ENCODE measurements at places on chromosomes 12 and 14.

GRCh38 chr14:77923131-77923936 lies 123.4 kb downstream of the ADCK1 start:
- no peaks in the 10 kb centered on the region for H3K4me1 ChIP-seq
- DNase-seq, result no peak
- no peak overlapping the region for H3K27ac ChIP-seq
- no peaks in the 10 kb centered on the region for H3K27me3 ChIP-seq
- H3K4me3 ChIP-seq, result no peak overlapping the region
- no peaks in the 10 kb centered on the region for H3K36me3 ChIP-seq

GRCh38 chr12:63387771-63388170 lies 236.8 kb upstream of the AVPR1A start:
- H3K4me1 ChIP-seq, result no peaks in the 10 kb centered on the region
- no peak for DNase-seq
- no peak overlapping the region for H3K4me3 ChIP-seq
- H3K36me3 ChIP-seq, result no peaks in the 10 kb centered on the region

DNA sequence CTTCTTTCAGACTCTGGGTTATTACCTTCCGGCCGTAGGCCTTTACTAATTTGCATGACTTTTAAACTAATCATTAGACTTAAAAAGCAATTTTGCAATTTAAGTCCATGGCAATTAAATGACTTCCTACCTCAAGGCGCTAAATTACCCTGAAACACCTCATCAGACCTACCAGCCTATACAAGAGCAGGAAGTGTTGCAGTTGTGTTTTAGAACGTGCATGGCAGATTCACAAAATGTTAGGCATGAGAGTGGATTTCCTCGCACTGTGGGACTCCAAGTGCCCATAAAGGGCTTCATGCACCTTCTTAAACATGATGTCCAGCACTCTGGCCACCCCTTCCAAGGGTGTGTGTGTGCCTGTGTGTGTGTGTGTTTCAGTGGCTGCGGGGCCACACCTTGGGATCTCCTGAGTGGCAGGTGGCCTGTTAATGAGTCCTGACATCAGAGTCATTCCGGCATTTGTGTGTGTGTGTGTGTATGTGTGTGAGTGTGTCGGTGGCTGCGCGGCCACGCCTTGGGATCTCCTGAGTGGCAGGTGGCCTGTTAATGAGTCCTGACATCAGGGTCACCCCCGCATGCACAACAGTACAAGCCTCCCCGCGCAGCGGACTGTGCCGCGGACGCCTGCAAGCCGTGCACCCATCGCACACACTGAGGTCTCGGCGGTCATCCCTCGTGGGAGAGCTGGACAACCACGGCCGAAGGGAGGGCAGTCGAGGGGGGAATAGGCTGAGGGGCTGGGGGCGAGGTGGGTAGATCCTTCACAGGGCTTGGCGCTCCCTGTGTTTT lies 900 bp downstream of the C2CD5 start:
- peak; percentile 26 for DNase-seq
- H3K27ac ChIP-seq, result peak overlapping the region; percentile 95
- H3K27me3 ChIP-seq, result no peaks in the 10 kb centered on the region
- H3K4me1 ChIP-seq, result peaks cover 23% of the 10 kb centered on the region
- no peaks in the 10 kb centered on the region for H3K36me3 ChIP-seq

DNA sequence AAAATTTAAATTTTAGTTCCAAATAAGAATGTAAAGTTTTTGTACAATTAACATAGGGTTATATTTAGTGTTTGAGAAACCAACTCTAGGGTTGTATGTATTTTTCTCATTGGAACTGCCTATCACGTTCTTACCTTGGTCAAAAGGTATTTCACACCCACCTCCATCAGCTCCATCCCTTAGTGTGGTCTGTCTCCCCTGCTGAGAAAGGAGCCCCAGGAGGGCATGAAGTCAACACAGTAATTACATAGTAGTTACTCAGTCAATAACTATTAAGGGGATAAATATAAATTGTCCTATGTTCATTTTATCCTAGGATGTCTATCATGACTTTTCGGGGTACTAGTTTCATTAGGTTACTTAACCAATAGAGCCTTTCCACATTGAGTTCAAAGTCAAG lies 106.3 kb downstream of the AKAP6 start:
- no peak overlapping the region for H3K4me3 ChIP-seq
- no peaks in the 10 kb centered on the region for H3K36me3 ChIP-seq
- DNase-seq, result no peak
- peak overlapping the region; percentile 58 for H3K27ac ChIP-seq

- peaks cover 9% of the 10 kb centered on the region for H3K36me3 ChIP-seq
- no peaks in the 10 kb centered on the region for H3K4me1 ChIP-seq
- no peaks in the 10 kb centered on the region for H3K27me3 ChIP-seq
- DNase-seq, result no peak
- no peak overlapping the region for H3K27ac ChIP-seq
These were observed 13.4 kb downstream of the CKAP4 start for GRCh38 chr12:106234449-106234848.

GRCh38 chr12:42769455-42769854 lies 179.9 kb upstream of the PRICKLE1 start:
- H3K27me3 ChIP-seq, result no peaks in the 10 kb centered on the region
- H3K27ac ChIP-seq, result no peak overlapping the region
- H3K4me1 ChIP-seq, result no peaks in the 10 kb centered on the region

- DNase-seq, result no peak
- no peaks in the 10 kb centered on the region for H3K4me1 ChIP-seq
- no peaks in the 10 kb centered on the region for H3K27me3 ChIP-seq
- H3K36me3 ChIP-seq, result no peaks in the 10 kb centered on the region
- H3K27ac ChIP-seq, result no peak overlapping the region
These were observed 34.8 kb downstream of the KCNK13 start for GRCh38 chr14:90096566-90096965.

DNA sequence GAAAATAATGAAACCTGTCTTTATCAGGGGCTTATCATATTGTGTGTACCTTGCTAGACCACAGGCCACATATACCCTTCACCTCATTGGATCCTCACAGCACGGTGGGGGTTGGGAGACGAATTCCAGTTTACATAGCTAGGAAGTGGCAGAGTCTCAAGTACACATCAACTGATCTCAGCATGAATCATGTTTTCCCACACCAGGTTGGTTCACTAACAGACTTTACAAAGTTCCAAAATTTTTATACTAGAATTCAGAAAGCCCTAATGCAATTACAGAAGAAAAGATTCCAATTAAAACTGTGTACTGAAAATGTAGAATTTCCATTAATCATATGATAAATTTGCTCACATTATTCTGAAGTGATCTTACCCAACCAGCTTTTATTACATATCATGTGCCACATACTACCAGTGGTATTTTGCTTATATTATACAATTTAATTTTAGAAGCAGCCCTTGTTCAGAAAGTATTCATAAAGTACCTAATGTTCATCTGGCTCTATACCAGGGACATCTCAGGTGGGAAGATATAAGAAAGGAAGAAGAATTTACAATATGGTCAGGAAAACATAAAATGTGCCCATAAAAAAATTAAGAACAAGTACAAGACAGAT lies 196.2 kb downstream of the ITPR2 start:
- H3K27ac ChIP-seq, result no peak overlapping the region
- no peak for DNase-seq
- no peak overlapping the region for H3K4me3 ChIP-seq

- no peaks in the 10 kb centered on the region for H3K4me1 ChIP-seq
- H3K27me3 ChIP-seq, result no peaks in the 10 kb centered on the region
- H3K27ac ChIP-seq, result no peak overlapping the region
- H3K4me3 ChIP-seq, result no peak overlapping the region
- no peaks in the 10 kb centered on the region for H3K36me3 ChIP-seq
These were observed 406.7 kb downstream of the NOVA1 start for GRCh38 chr14:26191123-26191522.

DNA sequence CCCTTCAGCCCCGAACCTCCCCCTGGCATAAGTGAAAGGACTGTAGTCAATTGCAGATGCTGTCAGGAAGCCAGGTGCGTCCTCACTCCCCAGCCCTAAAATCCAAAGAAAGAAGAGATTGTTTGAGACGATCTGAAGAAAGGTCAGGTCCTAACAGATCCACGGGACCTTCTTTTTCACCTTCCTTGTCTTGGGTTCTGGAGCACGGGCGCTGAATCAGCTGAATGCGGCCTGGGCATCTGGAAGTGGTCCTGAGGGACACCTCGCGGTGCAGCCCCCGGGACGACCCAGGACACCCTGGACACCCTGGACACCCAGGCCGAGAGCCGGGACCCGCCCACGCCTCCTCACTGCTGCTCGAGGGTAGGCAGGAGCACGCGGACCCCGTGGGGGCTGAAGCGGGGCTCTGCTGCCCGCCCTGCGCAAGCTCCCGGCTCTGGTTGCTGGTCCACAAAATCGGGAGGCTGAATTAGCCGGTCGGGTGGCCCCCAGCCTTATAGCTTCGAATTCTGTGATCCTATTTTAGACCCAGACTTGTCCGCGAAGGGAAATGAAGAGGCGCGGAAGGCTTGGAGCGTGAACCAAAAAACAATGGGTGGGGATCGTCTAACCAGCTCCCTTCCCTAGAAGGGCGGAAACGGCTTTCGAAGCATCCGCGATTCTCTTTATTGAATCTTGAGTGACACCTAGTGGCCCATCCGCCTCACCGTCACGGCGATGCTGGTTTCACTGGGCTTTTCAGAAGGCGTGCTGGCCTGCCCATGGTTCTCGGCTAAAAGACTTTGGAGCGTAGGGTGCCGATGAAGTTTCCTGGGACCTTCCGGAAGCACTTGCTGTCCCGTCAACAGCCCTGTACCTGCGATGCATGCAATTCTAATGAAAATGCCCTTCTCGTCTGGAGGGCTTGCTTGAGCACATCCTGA lies 46.4 kb upstream of the PLXNC1 start:
- no peaks in the 10 kb centered on the region for H3K27me3 ChIP-seq
- peak overlapping the region; percentile 53 for H3K4me3 ChIP-seq
- DNase-seq, result peak; percentile 49

DNA sequence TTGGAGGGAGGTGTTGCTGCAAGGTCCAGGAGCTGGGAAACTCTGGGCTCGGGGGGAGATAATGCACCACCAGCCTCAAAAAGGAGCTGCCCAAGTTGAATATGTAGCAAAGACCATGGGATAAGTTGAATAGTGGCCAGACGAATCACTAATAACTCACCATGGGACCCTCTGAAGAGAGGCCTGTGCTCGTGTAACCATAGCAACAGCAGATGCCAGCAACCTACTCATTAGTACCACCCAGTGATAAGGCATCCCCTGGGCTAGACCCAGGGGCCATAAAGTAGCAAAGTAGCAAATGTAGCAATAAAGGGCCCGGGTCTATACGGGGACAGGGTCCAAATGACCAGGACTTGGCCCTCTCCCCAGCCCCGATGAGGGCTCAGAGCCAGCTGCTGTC lies 328.0 kb downstream of the DPF3 start:
- no peaks in the 10 kb centered on the region for H3K36me3 ChIP-seq
- no peak overlapping the region for H3K27ac ChIP-seq
- H3K27me3 ChIP-seq, result no peaks in the 10 kb centered on the region
- H3K4me1 ChIP-seq, result no peaks in the 10 kb centered on the region
- DNase-seq, result no peak
- H3K4me3 ChIP-seq, result no peak overlapping the region

Data from esophagus squamous epithelium (tissue), 5 donors.